Cardiac ventricle fibroblast (primary cell): ENCODE measurements at places on chromosomes 1 and 21. TPM values are rescaled to one million over a fixed set of nuclear protein-coding genes. Genes with fewer than 3 reads are reported as not detected.

The AKNAD1 gene
- 6.0 TPM in 1 of 2 replicates, not detected in the other for total RNA-seq

The F11R gene
- total RNA-seq, result 4.1 and 10.9 TPM in 2 replicates

The KLF18 gene
- total RNA-seq, result not detected in 2 replicates

The ITLN1 gene
- total RNA-seq, result 0.37 TPM in 1 of 2 replicates, not detected in the other

The CLCNKA gene
- total RNA-seq, result not detected in 2 replicates

The FCRL4 gene
- total RNA-seq, result not detected in 2 replicates

The EDARADD gene
- 0.44 TPM in 1 of 2 replicates, not detected in the other for total RNA-seq

The TACSTD2 gene
- not detected in 2 replicates for total RNA-seq

The MIXL1 gene
- not detected in 2 replicates for total RNA-seq

The PDE4DIP gene
- 64.7 and 72.7 TPM in 2 replicates for total RNA-seq

The RHEX gene
- total RNA-seq, result not detected in 2 replicates

The LCE1D gene
- total RNA-seq, result not detected in 2 replicates

The TTC39A gene
- total RNA-seq, result not detected in 2 replicates

The BNIPL gene
- total RNA-seq, result 0.06 TPM in 1 of 2 replicates, not detected in the other

The RPE65 gene
- not detected in 2 replicates for total RNA-seq

The TRAF5 gene
- 4.1 and 8.0 TPM in 2 replicates for total RNA-seq

The OLFM3 gene
- total RNA-seq, result not detected in 2 replicates

The FLG2 gene
- total RNA-seq, result not detected in 2 replicates

The PUM1 gene
- total RNA-seq, result 44.0 and 56.7 TPM in 2 replicates

The SPRR5 gene
- total RNA-seq, result not detected in 2 replicates

The S100A12 gene
- not detected in 2 replicates for total RNA-seq

The MR1 gene
- 20.7 and 23.2 TPM in 2 replicates for total RNA-seq

The RHCE gene
- total RNA-seq, result 0.25 and 1.1 TPM in 2 replicates

The NTPCR gene
- total RNA-seq, result 31.1 and 31.3 TPM in 2 replicates

The LBR gene
- total RNA-seq, result 28.0 and 32.5 TPM in 2 replicates

The FMO3 gene
- total RNA-seq, result 3.6 and 7.6 TPM in 2 replicates
